ENCODE measurements at places on chromosomes 5 and 9. TPM values are rescaled to one million over a fixed set of nuclear protein-coding genes. Genes with fewer than 3 reads are reported as not detected.

The SLC6A19 gene
- not detected for total RNA-seq

The PDCD1LG2 gene
- 10.8 TPM for total RNA-seq

The MFAP3 gene
- 25.9 TPM for total RNA-seq

The SLC46A2 gene
- total RNA-seq = not detected

The FAM151B gene
- 1.2 TPM for total RNA-seq

The PRSS3 gene
- 40.3 TPM for total RNA-seq

The KCNN2 gene
- not detected for total RNA-seq
